ENCODE measurements at places on chromosomes 1 and 21.

DNA sequence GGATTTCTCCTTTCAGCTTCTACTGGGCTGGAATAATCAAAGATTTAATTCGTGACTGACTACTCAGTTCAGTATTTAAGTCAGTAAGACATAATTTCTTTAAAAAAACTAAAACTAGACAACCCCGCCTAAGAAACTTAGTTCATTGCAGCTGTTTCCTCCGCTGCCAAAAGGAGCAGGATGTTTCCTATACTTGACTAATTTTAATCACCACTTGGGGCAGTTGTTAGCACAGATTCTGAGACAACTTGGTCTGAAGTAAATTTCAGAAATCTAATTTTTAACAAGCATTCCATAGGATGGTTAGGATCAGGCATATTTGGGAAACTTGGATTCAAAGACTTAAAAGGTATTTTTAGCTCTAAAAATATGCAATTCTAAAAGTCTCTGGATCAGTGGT, 34.0 kb downstream of the EPRS1 start:
- no peak for DNase-seq

DNA sequence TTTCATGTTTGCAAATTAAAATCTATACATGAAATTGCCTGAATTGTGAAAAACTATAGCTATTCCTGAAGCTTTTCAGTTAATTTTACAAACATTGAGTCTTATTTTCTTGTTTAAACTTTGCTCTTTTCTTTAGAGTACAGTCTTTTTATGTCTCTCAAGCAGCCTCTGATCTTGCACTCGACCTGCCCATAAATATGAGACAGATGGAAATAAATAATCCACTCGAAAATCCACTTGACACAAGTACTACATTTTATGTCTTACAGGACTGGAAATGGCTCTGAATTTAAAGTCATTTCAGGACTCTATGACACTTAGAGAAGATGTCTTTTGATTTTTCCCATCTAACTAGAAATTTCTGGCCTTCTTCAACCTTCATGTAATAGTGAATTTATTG, 283.8 kb downstream of the USP25 start:
- DNase-seq = no peak

- no peak for DNase-seq
Observed at GRCh38 chr1:78491451-78492071, 787 bp downstream of the PTGFR start.

- DNase-seq = no peak
Observed at GRCh38 chr1:54989473-54989872, 9.0 kb downstream of the TMEM61 start.

DNA sequence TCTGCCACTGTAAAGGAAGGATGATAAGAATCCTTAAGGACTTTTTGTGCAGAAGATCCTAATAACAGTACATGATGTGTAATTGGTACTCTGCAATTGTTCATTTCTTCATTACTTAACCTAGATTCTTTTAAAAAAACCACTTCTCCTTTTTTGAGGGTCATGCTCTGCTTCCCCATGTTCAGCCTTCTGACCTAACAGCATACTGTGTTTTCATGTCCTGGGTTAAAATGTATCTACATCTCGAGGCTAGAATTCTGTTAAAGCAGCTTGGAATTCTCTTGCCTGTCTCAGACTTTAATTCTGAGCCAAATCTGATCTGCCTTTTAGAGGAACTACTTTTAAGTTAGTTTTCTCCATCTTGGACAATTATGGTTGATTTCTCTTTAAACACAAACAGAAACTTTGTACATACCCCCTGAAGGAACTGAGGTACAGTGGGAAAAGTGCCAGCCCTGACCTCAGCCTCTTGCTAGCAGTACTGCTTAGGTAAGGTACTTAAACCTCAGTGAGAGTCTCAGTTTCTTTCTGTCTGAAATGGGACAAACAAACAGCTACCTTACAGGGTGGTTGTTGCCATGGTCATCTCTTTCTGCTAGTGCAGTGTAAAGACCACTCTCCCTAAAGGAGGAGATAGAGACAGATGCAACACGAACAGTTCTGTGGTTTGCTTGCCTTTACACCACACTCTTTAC, 103.2 kb upstream of the DYNLT5 start:
- DNase-seq = peak; percentile 73

DNA sequence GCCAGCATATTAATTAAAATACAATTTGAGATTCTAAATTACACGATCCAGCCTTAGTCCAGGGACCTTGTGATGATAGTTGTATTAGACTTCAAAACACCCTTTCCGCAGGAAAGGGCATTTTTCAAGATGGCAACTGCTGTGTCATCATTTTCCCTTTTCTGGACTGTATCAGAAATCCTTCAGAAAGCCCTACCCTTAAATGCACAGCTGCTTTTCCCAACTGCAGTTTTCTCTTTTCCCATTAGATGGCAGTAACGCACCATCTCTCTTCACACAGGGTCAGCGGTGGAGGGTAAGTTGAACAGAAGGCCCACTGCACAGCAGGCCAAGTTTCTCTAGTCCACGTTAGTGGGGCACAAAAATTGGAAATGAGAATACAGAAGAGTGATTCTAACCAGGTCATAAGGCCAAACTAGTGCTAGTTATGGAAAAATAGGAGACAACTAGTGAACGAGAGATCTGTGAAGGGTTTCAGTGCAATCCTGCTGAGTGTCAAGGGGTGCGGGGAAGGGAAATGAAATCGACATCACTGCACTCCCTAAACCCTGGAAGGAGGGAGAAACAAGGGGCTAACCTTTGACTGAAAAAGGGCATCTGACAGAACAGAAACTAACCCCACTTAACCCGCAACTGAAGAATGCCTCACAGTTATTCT, 22.1 kb upstream of the TDRD10 start:
- peak; percentile 94 for DNase-seq

- DNase-seq = no peak
Observed at GRCh38 chr1:201276891-201277290, 6.4 kb upstream of the PKP1 start.

GRCh38 chr1:88883156-88883555, 8.2 kb downstream of the GTF2B start:
- DNase-seq = no peak

DNA sequence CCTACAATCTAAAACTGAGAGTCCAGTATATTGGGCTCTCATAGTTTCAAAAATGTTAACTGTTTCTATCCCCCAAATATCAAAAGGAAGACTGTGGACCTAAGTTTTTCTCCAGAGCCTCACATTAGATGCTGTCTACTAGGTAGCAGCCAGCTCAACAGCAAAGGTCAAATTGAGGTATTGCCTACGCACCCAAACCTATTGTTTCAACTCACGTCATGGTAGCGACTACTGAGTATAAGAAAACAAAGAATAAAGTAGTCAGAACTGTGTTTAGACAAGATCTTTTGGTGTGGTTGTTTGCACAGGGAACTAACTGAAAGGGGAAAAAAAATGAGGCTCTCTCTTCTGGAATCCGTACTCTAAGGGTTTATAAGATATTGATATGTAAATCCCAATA, 173.2 kb downstream of the LBR start:
- DNase-seq = no peak

DNA sequence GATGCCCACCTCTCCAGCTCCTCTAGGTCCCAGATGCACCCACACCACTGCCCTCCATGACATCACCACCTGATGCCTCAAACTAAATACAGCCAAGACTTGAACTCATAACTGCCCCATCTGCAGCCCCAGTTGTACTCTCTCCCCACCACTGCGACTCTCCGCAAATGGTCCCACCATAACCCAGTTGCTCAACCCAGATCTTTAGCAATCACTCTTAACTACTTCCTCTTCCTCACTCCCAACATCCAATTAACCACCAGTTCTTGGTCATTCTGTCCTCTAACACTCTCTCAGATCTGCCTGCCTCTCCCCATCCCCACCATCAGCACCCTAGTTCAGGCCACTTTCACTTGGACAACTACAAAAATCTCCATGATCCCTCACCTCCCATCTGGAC, 36.8 kb upstream of the PLA2G2C start:
- DNase-seq = peak; percentile 5

DNA sequence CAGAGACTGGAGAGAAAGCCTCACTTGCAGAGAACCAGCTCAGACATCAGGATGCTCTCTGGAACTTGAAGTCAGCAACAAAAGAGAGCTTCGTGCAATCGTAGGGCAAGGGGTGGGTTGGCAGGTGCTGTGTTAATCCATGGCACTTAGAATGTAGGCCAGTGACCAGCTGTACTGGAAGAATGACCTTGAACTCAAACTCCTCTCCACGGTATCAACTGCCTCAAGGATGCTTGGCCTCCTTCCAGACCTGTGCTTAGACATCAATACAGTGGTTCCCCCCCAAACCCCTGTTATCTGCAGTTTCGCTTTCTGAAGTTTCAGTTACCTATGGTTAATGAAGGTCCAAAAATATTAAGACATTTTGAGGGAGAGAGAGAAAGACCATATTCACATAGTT, 6.5 kb downstream of the KANK4 start:
- no peak for DNase-seq

DNA sequence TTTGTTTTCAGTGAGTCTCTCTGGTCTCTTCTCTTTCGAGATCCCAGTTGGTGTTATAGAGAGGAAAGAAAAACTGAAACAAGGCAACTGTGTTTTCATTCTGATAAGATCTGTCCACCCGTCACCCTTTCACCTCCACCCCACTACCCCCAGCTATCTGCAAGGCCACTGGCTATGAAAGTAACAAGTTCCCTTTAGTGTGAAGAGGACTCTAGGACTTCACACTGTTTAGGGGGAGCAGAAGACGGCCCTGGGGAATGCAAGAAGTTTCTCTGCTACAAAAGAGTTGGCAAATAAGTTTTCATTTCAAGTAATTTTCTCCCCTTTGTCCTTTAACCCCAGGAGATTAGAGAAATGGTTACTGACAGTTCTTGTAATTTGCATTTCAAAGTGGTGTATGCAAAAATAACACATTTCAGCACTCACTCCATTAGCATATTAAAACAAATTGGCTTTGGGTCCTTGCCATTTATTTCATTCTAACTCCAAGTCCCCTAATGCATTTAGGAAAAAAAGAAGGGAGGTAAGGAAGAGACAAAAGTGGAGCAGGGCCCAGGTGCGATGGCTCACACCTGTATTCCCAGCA, 79.6 kb upstream of the PPM1J start:
- DNase-seq = no peak
